Type B pancreatic cell (in vitro differentiated cells): ENCODE measurements at places on chromosomes 6 and 20.

DNA sequence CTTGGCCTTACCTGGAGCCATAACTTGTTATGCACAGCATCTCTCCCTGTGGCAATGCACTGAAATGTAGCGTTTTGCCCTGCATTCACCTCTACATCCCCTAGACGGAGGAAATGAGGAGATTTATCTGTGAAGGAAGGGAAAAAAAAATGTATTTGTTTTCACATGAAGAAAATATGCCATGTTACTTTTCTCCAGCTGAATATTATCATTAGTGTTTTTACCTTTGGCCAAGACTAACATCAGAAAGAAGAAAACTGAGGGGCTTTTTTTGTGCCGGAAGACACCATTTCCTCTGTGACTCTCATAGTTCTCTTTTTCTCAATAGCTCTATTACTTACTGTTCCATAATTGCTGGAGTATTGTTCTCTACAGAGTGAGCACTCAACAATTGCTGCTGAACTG lies 280.4 kb downstream of the PTPRK start:
- DNase-seq, result no peak

- no peak for DNase-seq
Measured at GRCh38 chr6:87826424-87826823, 124.4 kb upstream of the AKIRIN2 start.

DNA sequence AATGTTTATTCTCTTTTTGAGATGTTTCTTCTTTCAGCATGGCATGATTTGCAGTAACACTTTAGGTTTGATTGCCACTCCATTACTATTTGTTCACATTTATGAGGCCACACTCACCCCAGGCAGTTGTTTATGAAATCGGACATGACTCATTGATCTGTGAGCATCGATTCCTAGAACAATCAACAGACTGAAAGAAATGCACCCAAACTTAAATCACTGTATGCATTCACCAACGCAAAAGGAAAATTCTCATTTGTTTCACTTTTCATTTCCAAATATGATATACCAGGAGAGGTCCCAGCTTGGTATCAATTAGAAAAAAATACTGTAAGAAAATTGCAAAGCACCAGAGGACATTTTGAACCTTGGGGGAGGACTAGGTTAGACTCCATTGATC lies 5.4 kb upstream of the GJA10 start:
- no peak for DNase-seq

GRCh38 chr6:134352786-134353480 lies 35.0 kb upstream of the SGK1 start:
- DNase-seq, result no peak

DNA sequence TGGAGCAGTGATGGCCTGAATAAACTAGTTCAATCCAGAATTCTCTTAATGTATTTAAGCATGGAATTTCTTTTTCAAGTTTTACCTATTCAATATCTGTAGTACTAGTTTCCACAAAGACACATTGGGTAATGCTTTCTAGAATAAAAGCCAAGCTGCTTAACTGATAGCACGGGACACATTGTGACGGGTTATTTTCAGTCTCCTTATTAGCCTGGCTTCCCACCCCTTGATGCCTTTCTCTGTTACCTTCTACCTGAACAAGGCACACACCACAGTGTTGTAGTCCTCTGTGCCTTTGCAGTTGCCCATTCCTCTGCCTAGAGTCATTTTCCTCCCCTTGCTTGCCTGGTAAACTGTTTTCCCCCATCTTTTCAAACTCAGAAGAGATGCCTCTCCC lies 139.1 kb downstream of the HDGFL1 start:
- no peak for DNase-seq

- DNase-seq, result no peak
Measured at GRCh38 chr6:97594844-97595243, 311.8 kb upstream of the MMS22L start.

GRCh38 chr6:149840345-149841075 lies 23.6 kb downstream of the LRP11 start:
- no peak for DNase-seq

- DNase-seq, result no peak
Measured at GRCh38 chr6:115203381-115203780, 857.3 kb downstream of the FRK start.

- DNase-seq, result no peak
Measured at GRCh38 chr6:43091436-43091991, 15.4 kb downstream of the PTK7 start.

DNA sequence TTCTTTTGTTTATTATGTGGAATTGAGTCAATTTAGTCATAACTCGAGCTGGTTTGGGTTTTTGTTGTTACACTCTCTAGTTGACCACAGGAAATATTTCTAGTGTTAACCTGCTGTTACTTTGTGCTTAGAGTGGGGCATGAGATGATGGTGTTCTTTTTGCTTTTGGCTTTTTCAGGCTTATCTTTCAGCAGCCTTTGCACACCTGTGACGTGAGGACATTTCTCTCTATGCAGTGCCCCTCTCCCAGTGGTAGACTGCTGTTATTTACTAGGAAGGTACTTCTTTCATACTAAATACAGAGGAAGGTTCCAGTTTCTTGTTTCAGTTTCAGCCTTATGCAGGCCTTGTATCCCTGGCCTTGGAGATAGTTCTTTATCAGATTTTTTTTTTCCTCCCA lies 766.8 kb upstream of the MAN1A1 start:
- no peak for DNase-seq

DNA sequence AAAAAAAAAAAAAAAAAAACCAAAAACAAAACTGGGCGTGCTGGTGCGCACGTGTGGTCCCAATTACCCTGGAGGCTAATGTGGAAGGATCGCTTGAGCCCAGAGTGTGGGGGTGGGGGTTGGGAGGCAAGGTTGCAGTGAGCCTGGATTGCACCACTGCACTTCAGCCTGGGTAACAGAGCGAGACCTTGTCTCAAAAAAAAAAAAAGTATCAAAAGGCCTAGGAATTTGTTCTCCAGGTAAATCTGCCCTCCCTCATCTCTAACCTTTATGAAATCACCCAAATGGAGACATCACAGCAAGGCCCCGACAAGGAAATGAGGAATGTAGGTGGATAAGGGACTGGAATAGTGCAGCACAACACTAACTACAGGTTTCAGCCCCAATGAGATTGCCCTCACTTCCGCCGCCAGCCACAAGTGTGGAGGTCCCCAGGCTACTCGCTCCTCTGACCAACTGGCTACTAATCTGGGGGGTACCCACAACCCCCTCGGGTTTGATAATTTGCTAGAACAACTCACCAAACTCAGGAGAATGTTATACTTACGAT lies 36.8 kb upstream of the DDR1 start:
- no peak for DNase-seq

GRCh38 chr20:2652724-2653555 lies 508 bp downstream of the NOP56 start:
- DNase-seq, result no peak

DNA sequence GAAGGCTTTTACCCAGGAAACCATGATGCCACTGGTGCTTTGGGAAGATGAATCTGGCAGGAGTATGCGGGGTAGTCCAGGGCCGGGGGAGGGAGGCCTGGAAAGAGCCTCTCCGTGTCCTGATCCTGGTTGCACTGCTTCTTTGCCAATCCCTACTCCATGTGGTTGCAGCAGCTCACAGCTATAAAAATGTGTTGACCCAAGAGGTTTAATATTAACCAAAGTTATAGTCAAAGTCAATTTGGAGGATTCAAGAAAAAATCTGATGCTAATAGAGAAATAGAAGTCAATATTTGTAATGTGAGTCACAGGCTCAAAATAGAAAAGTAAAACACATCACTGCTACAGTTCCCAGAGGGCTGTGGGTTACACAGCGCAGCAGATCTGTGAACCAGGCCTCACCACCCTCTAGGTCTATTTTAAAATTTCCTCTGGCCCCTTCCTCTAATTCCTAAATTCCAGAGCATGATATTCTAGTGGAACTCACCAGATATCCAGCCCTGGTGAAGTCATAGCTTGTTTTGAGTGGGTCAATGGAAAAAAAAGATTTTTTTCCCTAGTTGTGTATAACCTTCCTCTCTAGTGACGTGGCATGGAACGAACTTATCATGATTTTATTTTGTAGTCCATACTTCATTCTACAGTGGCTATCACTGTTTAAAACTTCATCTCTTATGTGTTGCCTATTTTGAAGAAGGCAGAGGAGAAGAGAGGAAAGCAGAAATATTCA lies 63.2 kb upstream of the BMP2 start:
- DNase-seq, result no peak

- DNase-seq, result no peak
Measured at GRCh38 chr6:144177726-144178125, 27.4 kb downstream of the STX11 start.

DNA sequence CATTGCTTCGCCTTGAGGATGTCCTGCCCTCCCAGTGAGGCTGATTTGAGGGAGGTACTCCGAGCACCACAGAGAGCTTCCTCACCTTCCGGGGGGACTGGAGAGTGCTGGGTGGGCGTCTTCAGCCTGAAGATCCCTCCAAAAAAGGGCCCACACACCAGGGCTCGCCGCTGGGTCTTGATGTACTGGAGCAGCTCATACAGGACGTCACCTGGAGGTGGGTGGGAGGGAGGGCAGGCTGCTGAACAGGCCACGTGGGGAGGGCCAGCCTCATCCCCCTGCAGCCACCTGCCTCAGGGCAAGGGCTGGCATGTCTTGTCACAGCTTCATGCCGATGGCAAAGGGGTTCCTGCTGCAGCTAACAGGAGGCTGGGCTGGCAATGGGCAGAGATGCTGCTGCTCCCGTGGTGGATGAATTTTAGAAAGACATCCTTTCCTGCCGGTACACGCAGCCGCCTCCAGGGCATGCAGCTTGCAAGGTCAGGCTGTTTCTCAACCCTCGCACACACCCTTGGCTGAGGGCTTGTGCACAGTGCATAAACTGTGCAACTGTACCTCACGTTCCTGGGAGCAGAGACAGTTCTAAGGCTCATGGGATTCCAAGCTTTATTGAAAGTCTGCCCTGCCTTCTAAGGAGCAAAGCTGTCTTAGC lies 14.0 kb downstream of the ETV7 start:
- DNase-seq, result no peak

DNA sequence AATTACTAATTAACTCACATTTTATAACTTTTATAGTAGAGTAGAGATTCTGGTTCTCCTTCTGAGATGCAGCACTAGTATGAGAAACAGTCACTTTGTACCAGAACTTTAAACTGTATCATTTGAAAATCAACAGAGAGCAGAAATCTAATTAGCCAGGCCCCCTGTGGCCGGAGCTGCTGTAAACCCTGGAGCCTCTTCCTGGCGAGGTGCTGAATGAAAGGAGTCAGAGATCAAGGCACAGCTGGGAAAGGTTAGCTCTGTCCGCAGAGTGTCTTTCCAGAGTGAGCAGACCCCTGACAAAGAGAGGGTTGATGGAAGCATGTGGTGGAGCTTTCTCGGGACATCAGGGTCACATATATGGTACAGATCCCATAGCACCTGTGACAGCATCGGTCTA lies 703.8 kb downstream of the RFPL4B start:
- no peak for DNase-seq

GRCh38 chr20:12413116-12413515 lies 495.4 kb downstream of the BTBD3 start:
- no peak for DNase-seq

DNA sequence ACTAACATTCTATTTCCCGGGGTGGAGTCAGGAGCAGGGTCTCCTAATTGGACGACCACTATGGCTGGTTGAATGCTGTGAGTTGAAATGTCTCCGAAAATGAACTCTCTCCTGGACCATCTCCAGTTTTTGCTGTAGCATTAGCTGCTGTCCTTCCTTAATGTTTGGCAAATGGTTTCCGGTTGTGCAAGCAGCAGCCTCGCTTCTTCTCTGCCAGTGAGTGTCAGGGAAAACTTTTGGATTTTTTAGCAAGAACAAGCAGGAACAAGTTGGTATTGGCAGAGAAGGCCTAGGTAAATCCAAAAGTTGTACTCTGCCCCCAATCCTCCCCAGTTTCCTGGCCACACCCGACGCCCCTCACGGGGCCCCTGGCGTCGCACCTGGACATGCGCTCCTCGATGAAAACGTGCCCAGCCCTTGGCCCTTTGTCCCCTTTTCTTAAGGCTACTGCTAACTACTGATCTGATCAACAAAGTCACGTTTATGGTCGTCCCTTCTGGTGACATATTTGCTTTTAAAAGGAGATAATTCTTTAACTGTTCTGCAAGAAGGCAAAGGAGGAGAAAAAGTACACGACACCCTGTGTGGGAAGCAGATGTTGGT lies 103.2 kb downstream of the ARMC2 start:
- no peak for DNase-seq

DNA sequence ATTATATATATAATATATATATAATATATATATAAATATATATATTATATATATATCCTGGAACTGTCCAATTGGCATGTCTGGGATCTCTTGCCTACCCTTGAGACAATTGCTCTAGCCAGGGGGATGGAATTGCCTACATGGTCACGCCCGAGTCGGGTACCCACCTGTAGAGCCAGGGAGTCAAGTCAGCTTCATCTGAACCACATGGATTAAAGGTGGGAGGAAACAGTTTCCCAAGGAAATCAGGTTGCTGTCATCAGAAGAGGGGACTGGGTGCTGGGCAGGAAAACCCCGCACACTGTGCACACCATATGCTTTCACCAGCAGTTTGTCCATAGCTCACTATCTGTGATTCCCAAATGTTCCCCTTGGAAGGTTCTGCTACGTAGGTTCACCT lies 252.5 kb upstream of the NOX3 start:
- DNase-seq, result no peak

DNA sequence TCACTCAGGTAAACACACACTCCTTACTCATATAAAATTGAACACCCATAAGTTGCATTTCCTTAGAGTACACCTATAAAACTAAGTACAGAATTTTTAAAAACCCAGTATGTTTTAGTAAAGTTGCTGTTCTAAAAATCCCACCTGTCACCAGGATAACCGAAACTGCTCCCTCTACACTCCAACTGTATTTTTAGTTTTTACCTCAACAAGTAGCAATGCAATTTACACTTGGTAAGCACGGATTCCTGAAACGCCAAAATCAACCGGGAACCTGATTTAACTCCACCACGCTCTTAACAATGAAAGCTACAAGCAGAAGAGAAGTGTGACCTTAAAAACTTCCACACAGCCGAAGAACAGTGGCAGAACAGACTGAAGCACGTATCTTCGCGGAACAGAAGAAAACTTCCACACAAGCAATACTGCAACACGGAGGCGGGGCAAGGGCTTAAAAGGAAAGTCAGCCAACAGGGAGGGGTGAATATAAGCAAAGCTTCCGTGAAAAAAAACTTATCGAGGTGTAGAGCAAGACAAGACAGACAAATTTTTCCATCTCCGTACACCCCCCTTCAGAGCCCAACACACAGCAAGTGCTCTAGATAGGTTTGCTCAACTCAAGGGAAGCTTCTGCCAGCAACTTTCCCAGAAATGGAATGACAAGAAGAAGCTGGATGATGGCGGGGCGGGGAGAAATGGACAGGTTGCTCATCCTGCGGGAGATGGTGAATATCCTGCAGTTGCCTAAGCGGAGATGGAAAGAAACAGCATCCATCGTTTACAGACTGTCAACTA lies 1.4 kb downstream of the STAU1 start:
- DNase-seq, result no peak
